ENCODE measurements at places on chromosomes 3 and 15.
A peak's percentile ranks its signal among the peaks of the same experiment; 100 is the strongest.

DNA sequence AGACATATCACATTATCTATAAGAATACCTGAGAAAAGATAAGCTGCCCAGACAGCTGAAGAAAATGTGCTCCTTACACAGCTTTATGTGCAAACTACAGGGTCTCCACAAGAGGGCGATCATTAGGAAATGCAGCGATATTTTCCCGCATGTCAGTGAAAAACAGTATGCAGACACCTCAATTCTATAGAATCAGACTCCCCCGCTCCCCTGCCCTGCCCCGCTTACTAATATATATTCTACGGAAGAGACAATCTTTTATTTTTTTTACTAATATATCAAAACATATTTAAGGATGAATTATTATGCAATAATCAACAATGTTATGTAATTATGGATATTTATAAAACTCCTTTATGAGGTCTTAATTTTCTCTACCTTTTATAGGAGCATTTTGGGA, 681.3 kb downstream of the ROBO1 start:
- peak; percentile 63 for DNase-seq

GRCh38 chr3:195548501-195548900, 5.4 kb upstream of the PPP1R2 start:
- DNase-seq = no peak

- no peak for DNase-seq
Observed at GRCh38 chr15:36239509-36239908, 339.9 kb upstream of the CDIN1 start.

DNA sequence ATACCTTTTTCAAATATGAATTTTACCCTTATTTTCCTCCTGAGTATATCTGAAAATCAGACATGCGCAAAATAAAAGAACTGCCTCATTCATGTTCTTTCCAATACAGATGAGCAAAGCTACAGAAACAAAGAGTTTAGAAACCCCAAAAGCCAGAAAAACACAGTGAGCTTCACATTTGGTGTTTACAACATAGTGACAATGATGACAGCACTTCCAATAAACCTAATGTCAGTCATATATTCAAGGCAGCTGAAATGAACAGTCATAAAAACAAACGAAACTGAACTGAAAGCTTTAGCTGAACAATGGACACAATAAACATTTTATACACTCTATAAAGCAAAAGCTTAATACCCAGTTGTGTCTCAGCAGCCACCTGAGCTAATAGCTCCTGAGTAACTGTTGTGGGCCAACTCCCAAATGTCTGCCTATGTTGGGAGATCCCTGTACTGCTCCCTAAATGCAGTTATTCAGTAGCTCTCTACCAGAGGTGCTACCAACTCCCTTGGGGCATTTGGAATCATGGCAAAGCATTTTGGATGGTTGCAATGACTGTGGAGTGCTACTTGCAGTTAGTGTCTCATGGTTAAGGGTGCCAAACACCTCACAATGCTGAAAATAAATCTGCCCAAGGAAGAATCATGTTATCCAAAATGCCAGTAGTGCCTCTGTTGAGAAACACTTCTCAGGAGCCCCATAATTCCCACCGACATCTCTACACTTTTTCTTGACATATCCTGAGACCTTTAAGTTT, 131.5 kb downstream of the TGFBR2 start:
- no peak for DNase-seq

- DNase-seq = no peak
Observed at GRCh38 chr3:90055666-90056065, 948.2 kb downstream of the EPHA3 start.

DNA sequence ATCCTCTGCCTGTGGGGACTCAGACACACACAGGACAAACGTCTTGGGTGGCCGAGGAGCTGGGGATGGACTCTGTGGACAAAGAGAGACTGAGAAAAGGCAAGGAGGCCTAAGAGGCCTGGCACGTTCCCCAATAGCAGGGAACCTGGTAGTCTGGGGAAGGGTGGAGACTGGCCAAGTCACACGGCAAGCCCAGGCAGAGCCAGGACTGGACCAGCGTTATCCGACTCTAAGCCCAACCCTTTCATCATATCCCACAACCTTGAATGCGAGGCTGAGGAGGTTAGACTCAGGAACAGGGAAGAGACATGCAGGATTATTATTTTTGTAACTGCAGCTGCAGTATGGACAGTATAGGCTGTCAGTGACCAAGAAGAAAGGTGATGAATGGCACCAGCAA, 53.4 kb downstream of the SLC6A11 start:
- no peak for DNase-seq

DNA sequence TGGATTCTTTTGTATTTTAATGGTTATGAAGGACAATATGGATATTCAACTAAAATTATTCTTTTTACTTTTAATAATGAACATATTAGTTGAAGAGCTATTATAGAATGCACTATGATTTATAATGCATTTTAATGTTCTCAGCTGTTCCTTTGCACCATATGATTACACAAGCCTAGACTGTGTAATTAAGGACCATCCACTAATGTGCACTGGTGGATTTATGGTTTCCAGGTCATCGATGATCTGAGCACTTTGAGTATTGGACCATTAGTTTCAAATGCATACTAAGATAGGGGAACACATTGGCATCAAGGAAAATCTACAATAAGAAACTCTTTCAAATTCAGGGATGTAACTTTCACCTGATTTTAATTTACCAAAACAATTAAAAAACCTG, 16.8 kb downstream of the LRRN1 start:
- DNase-seq = no peak

DNA sequence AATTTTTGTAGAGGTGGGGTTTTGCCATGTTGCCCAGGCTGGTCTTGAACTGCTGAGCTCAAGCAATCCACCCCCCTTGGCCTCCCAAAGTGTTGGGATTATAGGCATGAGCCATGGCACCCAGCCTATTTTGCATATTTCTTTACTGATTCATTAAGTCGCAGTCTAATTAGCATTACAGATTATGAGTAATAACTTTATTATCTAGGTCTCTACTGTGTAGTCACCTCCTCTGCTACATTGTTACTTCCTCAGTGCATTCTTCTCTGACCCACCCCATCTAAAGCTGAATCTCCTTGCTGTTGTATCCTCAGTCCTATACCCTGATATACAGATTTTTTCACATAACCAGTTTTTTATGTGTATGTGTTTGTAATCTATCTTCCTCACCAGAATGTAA, 61.7 kb downstream of the TFDP2 start:
- no peak for DNase-seq
